ENCODE measurements at places on chromosomes 3 and 15.

DNA sequence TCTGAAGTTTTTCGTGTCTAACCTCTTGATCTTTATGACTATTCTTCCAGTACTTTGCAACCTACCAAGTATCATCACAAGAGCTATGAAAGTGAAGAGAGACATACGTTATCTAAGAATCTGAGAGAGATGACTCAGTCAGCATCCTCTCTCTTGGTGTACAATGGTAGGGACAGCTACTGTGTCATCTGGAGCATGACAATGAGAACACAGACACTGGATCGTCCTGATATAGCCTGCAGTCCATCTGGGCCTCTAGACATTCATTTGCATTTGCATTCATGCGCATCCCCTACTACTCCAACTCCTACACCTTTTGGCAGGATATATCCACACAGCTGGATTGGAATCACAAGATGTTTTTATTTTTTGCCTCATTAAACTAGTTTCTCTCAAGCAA is 115.2 kb downstream of the PEX5L start:
- no peak for DNase-seq

GRCh38 chr3:182618085-182618732 is 175.1 kb upstream of the ATP11B start:
- DNase-seq, result peak; percentile 65

- DNase-seq, result no peak
Observed at GRCh38 chr15:45715528-45715927, 80.7 kb downstream of the SQOR start.

- DNase-seq, result no peak
Observed at GRCh38 chr15:52737720-52738119, 52.4 kb downstream of the ONECUT1 start.

DNA sequence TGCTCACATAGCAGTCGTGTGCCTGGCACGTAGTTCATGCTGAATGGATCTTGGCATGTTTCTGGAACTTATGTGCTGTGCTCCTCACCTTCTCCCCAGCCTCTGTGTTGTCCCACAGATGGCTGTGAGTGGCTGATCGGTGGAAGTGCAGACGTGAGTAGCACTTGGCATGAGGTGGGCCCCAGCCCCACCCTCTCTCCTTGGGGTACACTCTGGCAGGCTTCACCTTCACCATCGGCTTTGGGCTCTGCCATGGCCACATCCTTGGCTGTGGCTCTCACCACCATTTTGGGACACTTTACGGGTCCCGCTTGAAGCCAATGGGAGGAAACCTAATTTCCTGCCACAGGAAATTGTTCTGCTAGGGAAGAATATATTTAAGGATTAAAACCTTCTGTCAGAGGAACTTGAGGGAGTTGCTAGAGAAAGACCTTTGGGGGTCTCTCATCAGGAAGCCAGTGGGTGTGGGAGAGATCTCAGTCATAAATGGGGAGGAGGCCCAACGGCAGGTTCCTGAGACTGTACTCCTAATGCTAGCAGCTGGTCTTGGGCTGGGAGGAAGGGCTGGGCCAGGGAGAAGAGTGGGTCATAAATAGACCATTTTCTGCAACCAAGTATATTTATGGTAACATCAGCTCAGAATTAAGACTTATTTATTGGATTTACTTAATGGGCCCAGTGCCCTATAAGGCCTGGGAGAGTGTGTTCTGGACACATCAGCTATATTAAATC is 92.3 kb downstream of the SMAD3 start:
- no peak for DNase-seq

GRCh38 chr15:79431636-79432344 is at the start of gene MINAR1:
Gene MINAR1, plus strand, starts transcription at chr15:79432336. Its CDS starts 23,812 bp downstream, at chr15:79456148.
- DNase-seq, result peak; percentile 87

- no peak for DNase-seq
Observed at GRCh38 chr15:76866008-76866407, 39.1 kb downstream of the SCAPER start.

- DNase-seq, result no peak
Observed at GRCh38 chr15:33442449-33442848, 131.7 kb downstream of the RYR3 start.

DNA sequence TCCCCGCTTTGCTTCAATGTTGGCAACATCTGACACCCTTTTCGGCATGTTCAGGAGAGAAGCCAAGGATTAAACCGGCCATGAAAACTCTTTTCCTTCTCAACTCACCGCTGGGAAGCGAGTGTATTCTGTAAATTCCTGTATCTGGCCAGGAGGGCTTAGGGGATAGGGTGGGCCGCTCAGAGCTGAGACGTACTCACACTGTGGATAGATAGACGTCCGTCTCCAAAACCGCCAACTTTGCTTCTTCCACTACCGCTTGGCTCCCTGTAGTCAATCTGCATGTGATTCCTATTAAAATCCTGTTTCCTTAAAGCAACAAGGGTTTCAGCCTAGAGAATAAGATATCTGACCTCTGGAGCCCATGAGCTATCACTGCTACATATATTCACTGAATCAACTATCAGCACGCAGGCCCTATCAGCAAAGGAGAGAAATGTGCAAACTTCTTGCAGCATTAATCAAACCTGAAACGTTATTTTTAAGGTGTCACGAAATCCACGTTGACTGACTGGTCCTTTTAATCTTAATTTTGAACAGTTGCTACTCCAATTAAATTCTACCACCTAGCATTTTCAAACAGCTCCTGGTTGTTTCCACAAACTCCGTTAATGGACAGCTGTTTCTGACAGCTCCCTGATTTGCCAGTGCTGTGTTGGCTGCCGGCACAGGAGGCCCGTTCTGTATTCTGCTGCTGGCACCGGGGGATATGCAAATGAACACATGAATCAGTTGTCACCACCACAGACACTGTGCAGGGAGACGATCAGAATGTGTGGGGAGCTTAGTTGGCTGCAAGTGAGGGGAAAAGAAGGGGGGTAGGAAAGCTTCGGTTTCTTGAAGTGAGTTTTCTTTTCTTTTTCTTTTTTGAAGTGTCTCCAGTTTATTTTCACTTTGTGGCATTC is 438.9 kb upstream of the ARRDC4 start:
- peak; percentile 34 for DNase-seq

DNA sequence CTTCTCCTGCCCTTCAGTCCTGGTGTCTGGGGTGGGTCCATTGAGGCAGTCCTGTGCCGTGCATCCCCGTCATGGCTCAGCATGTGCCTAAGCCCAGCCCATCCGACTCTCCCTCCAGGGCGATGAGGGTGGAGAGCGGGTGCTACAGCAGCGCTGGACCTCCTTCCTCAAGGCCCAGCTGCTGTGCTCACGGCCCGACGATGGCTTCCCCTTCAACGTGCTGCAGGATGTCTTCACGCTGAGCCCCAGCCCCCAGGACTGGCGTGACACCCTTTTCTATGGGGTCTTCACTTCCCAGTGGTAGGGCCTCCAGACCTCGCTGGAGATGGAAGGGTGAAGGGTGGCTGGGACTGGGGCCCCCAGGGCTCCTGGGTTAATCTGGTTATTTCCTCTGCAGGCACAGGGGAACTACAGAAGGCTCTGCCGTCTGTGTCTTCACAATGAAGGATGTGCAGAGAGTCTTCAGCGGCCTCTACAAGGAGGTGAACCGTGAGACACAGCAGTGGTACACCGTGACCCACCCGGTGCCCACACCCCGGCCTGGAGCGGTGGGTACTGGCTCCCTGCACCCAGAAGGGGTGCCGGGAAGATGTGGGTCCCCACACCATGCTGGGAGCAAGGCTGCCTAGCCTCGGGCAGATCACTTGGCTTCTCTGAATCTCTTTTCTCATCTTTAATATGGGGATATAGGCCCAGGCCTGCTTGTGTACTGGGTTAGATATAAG is 10.1 kb downstream of the CIB1 start:
- DNase-seq, result no peak

- peak; percentile 38 for DNase-seq
Observed at GRCh38 chr3:179666436-179667035, 13.7 kb downstream of the USP13 start.

GRCh38 chr15:91660174-91660649 is 193.3 kb upstream of the SLCO3A1 start:
- DNase-seq, result no peak

DNA sequence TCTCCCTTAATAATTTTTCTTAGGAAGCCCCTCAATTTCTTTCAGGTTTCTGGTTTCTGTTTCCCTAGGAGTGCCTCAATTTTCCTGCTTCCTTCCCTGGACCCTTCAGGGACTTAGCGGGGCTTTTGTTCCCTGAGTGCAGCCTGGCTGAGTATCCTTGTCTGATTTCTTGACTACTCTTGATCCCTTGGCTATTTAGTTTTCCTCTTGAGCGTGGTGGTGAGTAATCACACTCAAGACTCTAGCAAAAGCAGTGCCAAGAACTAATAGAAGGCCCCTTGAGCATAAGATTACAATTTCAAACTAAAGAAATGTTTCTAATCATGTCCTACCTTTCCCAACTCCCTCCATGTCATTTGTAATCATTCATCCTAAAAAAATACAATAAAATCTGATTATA is 94.3 kb upstream of the C3orf80 start:
- no peak for DNase-seq

All from retina (tissue), 1 donor.